ENCODE measurements at places on chromosomes 4 and X.

GRCh38 chrX:45766981-45767501 lies 566.4 kb upstream of the DIPK2B start:
- no peaks in the 10 kb centered on the region for H3K27me3 ChIP-seq
- H3K4me1 ChIP-seq, result peaks cover 61% of the 10 kb centered on the region
- peak overlapping the region; percentile 89 for H3K27ac ChIP-seq
- H3K36me3 ChIP-seq, result peaks cover 5% of the 10 kb centered on the region
- DNase-seq, result no peak
- peak overlapping the region; percentile 85 for H3K4me3 ChIP-seq

- peaks cover 6% of the 10 kb centered on the region for H3K36me3 ChIP-seq
- no peaks in the 10 kb centered on the region for H3K27me3 ChIP-seq
- no peak overlapping the region for H3K4me3 ChIP-seq
- peaks cover 43% of the 10 kb centered on the region for H3K4me1 ChIP-seq
- no peak for DNase-seq
These were observed 57.3 kb downstream of the FRYL start for GRCh38 chr4:48722509-48723446.

- peaks cover 17% of the 10 kb centered on the region for H3K4me1 ChIP-seq
- no peak for DNase-seq
- H3K36me3 ChIP-seq, result no peaks in the 10 kb centered on the region
These were observed 90.2 kb downstream of the P2RY10 start for GRCh38 chrX:79035421-79035820.

DNA sequence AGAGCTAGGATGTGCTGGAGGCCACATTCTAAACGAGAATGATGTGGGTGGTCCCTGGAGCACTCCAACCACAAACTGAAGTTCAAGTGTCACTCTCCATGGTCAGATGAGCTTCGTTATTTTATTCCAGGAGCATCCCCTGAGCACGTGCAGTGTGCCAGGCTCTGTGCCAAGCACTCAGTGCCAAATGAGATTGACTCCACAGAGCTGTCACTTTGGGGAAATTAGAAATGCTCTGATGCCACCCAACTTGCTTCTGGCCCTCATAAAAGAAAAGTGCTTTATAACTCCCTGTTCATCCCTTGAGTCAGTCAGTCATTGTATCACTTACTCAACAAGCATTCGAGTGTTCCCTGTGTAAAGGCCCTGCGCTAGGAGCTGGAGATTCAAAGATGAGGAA lies 91.2 kb downstream of the RTL5 start:
- no peaks in the 10 kb centered on the region for H3K36me3 ChIP-seq
- H3K27me3 ChIP-seq, result peaks cover 4% of the 10 kb centered on the region
- no peak for DNase-seq

DNA sequence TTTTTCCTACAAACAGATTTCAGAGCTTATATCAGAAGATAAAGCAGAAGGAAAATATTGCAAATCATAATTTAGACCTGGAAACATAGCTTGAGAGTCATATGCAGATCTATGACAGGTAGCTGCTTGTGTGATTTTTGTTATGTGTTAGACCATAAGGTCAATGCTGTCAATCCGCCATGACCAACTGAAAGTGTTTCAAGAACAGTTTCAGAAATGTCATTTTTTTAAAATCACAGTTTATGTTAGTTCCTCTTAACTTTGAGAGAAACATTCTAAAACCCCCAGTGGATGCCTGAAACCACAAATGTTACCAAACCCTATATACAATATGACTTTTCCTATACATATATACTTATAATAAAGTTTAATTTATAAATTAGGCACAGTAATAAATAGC lies 391.3 kb upstream of the FAM241A start:
- no peaks in the 10 kb centered on the region for H3K4me1 ChIP-seq
- no peak overlapping the region for H3K27ac ChIP-seq
- H3K36me3 ChIP-seq, result no peaks in the 10 kb centered on the region
- H3K4me3 ChIP-seq, result no peak overlapping the region
- H3K27me3 ChIP-seq, result no peaks in the 10 kb centered on the region
- no peak for DNase-seq

DNA sequence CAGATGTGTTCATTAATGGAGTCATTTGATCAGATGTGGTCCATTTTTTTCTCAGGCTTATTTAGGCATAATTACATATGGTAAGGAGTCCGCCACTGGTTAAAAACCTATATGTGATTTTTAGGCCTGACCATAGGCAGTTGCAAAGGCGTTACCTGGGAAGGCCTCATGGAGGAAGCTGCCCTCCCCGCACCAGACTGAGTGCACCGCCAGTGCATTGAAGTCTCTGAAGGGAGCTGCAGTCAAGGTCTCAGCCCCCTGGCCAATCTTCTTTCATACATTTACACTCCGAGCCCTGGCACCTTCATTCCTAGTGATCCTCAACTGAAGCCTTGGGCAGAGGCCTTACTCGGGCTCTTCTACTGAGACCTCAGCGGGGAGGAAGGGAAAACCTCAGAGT lies 898.2 kb upstream of the AGA start:
- DNase-seq, result no peak
- no peak overlapping the region for H3K4me3 ChIP-seq
- H3K27me3 ChIP-seq, result no peaks in the 10 kb centered on the region
- H3K4me1 ChIP-seq, result no peaks in the 10 kb centered on the region
- H3K27ac ChIP-seq, result no peak overlapping the region

GRCh38 chr4:172750910-172751309 lies 417.7 kb upstream of the GALNT7 start:
- no peak overlapping the region for H3K4me3 ChIP-seq
- no peaks in the 10 kb centered on the region for H3K4me1 ChIP-seq
- no peak overlapping the region for H3K27ac ChIP-seq
- H3K27me3 ChIP-seq, result no peaks in the 10 kb centered on the region

- DNase-seq, result no peak
- no peaks in the 10 kb centered on the region for H3K36me3 ChIP-seq
- H3K27ac ChIP-seq, result no peak overlapping the region
- H3K27me3 ChIP-seq, result no peaks in the 10 kb centered on the region
- H3K4me1 ChIP-seq, result no peaks in the 10 kb centered on the region
- H3K4me3 ChIP-seq, result no peak overlapping the region
These were observed 1177.6 kb downstream of the ADGRL3 start for GRCh38 chr4:62377700-62378099.
